Activated T-cell treated with anti-CD3 and anti-CD28 coated beads, Interleukin-2, amount 50 U/mL, for 72 hours (primary cell): ENCODE measurements at places on chromosomes 1 and 21.

GRCh38 chr1:35448344-35448801, 108.8 kb downstream of the KIAA0319L start:
- DNase-seq, result no peak

DNA sequence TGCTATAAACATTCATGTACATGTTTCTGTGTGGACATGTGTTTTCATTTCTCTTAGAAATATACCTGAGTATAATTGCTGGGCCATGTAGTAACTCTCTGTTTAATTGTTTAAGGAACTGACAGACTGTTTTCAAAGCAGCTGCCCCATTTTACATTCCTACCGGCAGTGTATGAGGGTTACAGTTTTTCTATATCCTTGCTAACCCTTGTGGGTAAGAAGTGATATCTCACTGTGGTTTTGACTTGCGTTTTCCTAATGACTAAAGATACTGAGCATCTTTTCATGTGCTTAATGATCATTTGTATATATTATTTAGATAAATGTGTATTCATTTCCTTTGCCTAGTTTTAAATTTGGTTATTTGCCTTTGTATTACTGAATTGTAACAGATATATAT, 81.7 kb downstream of the DNM3 start:
- no peak for DNase-seq

- no peak for DNase-seq
Observed at GRCh38 chr1:172394811-172395210, 25.7 kb upstream of the C1orf105 start.

GRCh38 chr1:10865518-10866320, 69.3 kb upstream of the CASZ1 start:
- no peak for DNase-seq

GRCh38 chr1:67704351-67704750, 19.4 kb downstream of the GADD45A start:
- DNase-seq, result no peak

- no peak for DNase-seq
Observed at GRCh38 chr1:1058921-1059493, 15.1 kb downstream of the RNF223 start.

DNA sequence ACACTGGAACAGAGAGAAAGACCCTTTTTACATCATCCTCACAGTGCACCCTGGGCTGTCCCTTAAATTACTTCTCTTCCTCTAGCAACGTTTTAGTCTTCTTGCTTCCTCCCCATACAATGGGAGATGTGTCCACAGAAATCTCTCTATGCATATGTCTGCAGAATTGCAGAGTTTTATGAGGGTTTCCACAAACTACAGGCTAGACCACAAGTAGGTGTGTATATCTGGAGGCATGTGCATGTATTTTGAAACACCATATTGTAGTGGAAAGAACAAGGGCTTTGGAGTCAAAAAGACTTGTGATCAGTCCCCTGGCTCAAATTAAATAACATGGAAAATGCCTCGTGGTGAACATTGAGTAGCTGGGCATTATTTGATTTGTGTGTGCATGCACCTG, 121.3 kb upstream of the IPO9 start:
- DNase-seq, result no peak

DNA sequence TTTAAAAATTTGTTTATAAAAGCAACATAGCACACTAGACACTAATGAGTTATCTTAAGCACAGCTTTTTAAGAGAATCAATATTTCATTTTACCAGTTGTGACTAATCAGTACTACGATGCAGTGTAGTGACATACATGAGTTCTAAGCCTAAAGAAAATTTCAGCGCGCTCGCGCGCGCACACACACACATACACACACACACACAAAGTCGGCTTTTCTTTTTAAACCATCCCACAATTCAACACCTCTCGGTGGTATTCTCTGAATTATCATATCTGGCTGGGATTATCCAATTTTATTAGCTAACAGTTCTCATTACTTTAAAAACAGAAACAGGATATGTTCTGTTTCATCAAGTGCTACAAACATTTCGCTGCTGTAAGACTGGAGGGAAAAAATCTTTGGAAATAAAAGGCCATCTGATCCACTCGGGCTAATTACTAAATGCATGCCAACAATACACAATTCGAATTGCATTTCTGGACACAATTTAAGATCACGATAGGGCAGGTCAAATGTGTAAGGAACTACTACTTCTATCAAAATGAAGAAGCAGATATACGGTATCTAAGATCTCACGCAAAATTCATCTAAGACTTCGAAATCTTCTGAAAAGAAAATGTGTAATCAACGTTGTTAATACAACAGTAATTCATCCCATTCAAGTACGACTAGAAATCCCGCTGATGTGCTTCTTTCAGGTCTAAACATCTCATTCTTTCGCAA, 1.2 kb downstream of the TUT4 start:
- DNase-seq, result peak; percentile 45

- no peak for DNase-seq
Observed at GRCh38 chr1:42012852-42013251, 94.1 kb upstream of the HIVEP3 start.

GRCh38 chr1:233744779-233745513, 131.0 kb downstream of the KCNK1 start:
- DNase-seq, result no peak

DNA sequence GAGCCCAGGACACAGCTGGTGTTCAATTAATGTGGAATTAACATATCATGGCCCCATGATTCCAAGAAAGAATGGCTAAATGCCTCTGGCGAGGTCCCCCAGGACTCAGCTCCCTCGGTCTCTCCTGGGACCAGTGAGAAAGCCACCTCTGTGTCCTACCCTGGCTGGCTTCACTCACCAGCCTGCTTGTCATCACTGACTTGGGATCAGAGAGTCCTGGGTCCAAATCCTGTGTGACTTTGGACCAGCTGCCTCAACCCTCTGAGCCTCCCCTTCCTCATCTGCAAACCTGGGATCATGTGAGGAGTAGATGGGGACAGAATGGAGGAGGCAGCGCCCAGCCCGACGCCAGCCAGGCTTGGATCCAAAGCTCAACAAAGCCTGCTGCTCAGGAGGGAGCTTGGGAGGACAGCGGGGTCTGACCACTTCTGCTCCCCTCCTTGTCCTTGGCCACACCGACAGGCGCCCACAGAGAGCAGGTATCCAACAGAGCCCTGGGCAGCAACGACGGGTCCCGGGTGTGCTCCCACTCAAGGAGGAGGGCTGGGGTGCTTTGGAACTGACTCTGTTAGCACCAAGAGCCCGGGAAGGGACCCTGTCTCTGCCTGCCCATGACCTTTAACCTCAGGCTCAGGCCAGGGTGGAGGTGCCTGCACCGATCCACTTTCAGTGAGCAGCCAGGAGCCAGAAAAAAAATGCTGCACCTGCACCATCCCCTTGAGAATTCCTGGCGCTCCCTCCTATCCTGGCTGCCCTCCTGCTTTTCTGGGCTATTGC, 3.2 kb downstream of the SH2D5 start:
- DNase-seq, result no peak

DNA sequence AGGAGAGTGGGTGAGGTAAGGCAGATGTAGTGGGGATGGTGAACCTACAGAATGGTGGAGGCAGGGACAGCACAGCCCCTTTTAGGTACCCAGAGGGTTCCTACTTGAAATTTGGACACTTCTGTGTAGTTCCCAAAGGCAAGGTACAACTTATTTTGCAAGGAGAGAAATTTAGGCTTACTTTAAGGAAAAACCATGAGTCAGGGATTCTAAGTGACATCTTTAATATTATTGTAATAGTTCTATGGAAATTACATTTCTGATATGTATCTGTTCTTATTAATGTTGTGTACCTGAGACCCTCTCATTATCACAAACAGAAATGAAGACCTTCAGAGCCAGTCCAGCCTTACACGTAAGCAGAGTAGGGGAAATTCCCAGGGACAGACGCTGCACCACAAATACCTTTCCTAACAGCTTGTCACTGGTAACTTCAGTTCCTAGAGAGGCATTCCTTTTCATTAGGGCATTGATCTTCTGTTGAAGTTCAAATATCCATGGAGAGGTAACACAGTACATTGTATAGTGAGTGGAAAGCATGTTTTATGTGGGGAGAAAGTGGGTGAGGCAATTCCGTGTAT, 7.9 kb downstream of the DYRK3 start:
- no peak for DNase-seq

DNA sequence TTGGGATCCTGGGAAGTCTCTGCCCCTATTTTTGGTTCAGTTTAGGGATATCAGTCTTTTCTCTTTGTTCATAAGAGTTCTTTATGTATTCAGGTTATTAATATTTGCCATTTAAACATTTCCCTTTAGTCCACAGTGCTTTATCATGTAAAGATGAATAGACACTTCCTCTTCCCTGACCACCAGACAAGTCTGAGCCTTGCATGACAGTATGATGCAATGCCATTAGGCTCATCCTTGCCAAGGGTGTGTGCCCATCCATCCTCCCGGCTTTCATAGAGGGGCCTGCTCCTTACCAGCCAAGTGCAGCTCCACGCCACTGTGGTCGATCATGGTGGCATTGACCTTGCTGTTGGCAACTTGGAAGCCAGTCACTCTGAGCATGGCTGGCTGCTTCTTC, 52.1 kb downstream of the ZSCAN20 start:
- DNase-seq, result no peak

DNA sequence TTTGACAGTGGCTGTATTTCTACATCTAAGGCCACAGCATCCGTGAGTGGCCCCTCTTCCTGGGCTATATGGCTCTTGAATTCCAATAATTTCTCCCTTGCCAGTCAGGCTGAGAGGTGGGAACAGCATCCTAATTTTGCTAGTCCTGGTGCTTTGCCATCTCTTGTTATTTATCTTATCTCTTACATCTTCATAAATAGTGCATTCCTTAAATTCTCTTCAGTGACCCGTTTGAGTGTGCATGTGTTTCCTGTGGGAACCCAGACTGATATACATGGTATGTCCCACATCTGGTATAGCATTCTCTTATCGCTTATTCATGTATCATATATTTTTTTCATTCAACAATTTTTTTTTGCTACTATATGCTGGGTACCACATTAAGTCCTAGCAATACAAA, 9.9 kb downstream of the S100A11 start:
- no peak for DNase-seq

- DNase-seq, result no peak
Observed at GRCh38 chr1:183168308-183168707, 17.8 kb upstream of the LAMC2 start.

DNA sequence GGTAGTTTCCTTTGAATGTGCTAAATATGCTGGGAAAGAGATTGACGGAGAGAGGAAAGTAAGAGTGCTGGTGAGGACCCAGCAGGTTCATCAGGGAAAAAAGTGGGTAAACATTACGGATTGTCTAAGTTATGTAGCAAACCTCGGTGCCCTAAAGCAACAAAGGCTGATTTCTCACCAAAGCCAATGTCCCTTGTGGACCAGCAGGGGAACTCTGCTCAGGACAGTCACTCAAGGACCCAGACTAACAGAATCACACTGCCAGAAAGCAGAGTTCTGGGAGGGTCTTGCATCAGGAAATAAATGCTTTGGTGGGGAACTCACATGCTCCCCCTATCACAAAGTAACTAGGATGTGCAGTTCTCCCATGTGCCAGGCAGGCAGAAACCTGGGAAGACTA, 1.7 kb upstream of the IKBKE start:
- no peak for DNase-seq

DNA sequence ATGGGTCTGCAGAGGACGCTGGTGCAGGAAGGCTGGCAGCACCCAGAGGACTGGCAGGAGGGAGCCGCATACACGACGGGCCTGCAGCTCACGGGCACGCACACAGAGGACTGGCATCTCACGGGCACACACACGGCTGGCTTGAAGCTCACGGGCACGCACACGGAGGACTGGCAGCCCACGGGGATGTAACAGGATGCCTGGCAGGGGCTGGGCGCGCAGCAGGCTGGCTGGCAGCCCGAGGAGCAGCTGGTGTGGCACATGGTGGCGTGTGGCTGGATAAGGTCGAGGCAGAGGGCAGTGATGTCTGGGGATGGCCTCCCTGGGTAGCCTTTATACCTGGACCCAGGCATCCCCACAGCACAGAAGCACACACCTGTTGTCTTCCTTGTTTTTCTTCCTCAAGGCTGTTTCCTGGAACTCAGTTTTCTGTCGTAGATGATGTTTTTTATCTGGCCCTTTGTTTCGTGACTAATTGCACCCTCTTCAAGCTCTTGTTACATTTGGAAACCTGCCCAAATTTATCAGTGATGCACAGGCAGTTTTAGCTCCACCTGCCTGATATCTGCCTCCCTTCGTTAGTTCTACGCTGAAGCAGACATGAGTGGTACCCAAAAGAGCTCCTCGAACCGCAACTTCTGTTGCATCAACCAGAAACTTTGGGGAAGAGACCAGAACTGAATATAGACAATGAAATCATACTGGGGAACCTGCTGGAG, at the start of gene KRTAP12-1:
Gene KRTAP12-1 (minus strand): TSS at position 303 of the 719 bp plus-strand sequence. CDS start 40 bp downstream, at position 263.
- no peak for DNase-seq

- no peak for DNase-seq
Observed at GRCh38 chr21:17460094-17460493, 52.7 kb upstream of the CXADR start.

DNA sequence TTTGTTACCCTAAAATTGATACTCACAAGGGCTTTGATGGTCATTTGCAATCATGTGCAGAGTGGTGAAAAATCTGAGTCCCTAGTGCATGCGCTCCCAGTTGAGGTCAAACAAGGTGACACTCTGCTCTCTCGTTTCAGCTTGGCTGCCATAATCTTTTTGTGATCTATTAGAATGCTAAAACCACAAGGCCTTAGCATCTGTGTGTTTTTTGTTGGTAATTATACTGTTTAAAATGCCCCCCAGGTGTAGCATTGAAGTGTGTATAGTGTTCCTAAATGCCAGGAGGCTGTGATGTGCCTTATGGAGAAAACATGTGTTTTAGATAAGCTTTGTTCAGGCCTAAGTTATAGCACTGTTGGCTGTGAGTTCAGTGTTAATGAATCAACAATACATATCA, 89.3 kb downstream of the PLD5 start:
- no peak for DNase-seq

GRCh38 chr1:167833904-167834303, 80.0 kb downstream of the ADCY10 start:
- DNase-seq, result no peak

DNA sequence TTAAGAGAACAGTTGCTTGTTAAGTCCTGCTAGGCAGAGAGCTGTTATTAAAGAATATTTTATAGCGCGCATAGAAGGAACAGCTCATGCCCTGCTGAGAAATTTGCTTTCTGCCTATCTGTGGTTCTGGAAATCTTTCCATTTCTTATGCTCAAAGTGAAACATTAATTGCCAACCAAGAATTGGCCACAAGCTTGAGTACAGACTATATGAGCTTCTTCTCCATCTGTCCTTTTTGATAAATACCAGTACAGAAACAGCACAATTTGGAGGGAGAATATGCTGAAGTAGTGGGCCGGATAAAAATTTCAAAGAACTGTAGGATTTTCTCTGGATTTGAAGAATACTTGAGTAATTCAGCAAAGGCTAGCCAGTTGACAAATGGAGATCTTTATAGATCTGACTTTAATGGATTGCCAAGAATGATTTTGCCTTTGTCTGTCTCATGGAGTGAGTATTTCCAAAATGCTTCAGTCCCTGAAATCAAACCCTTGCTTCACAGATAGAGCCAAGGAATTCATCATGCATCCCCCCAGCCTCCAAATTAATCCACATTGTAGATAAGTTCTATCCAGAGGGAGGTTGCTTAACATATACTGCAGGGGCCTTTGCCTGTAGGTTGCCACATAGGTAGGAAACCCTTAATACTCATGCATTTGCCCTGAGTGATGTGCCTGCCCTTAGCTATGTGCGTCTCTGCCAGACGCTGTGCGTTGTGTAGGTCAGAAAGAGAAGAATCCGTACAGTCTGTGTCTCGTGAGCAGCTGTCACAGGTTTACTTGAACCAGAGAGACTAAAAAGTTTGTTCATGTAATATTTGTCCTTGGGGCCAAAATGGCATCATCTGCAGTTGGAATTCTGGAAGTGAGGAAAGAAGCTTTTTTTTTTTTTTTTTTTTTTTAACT, 44.2 kb downstream of the SMYD2 start:
- DNase-seq, result no peak

- DNase-seq, result no peak
Observed at GRCh38 chr1:186076006-186076405, 299.0 kb downstream of the TPR start.
